Esophagus squamous epithelium (tissue), 5 donors: ENCODE measurements at places on chromosomes 3 and 15.

DNA sequence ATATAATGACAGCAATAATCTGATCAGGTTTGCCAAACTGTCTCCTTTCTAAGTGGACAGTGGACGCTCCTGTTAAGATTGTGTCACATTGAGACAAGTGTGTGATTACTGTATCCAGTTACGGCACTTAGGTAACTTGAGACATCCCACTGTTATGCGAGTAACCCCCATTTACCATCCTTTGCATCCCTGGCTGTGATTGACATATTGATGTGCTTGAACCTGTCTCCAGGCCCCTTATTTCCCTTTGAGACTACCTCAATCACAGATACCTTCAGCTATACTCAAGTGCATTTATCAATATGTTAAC lies 785.2 kb downstream of the NR2F2 start:
- DNase-seq = no peak
- no peak overlapping the region for H3K4me3 ChIP-seq
- H3K27ac ChIP-seq = no peak overlapping the region
- no peaks in the 10 kb centered on the region for H3K27me3 ChIP-seq
- H3K4me1 ChIP-seq = no peaks in the 10 kb centered on the region

GRCh38 chr3:16147220-16147994 lies 27.1 kb upstream of the GALNT15 start:
- H3K4me3 ChIP-seq = no peak overlapping the region
- no peaks in the 10 kb centered on the region for H3K36me3 ChIP-seq
- no peak overlapping the region for H3K27ac ChIP-seq
- DNase-seq = no peak
- no peaks in the 10 kb centered on the region for H3K27me3 ChIP-seq

DNA sequence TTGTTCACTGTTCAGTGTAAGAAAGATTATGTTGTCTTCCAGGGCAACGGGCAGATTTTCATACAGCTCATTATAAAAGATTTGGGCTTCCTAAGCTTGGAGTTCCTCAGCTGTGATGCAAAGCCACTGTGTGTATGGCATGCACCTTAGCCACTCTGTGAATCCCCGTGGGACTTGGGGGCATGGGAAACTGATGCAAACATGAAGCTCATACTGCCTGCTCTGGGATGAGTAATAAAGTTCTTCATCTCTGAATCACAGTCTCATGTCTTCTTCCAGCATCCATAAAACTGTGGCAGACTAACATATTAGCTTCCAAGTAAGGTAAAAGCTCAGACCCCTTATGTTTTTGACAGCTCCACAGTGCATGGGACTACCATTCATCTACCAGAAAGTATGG lies 154.3 kb upstream of the RORA start:
- no peaks in the 10 kb centered on the region for H3K36me3 ChIP-seq
- H3K27ac ChIP-seq = no peak overlapping the region
- DNase-seq = no peak
- no peaks in the 10 kb centered on the region for H3K27me3 ChIP-seq
- no peaks in the 10 kb centered on the region for H3K4me1 ChIP-seq
- H3K4me3 ChIP-seq = no peak overlapping the region

GRCh38 chr15:63200464-63201249 lies 11.3 kb downstream of the RAB8B start:
- no peak overlapping the region for H3K27ac ChIP-seq
- no peaks in the 10 kb centered on the region for H3K27me3 ChIP-seq
- no peaks in the 10 kb centered on the region for H3K36me3 ChIP-seq
- H3K4me1 ChIP-seq = peaks cover 7% of the 10 kb centered on the region
- H3K4me3 ChIP-seq = no peak overlapping the region

DNA sequence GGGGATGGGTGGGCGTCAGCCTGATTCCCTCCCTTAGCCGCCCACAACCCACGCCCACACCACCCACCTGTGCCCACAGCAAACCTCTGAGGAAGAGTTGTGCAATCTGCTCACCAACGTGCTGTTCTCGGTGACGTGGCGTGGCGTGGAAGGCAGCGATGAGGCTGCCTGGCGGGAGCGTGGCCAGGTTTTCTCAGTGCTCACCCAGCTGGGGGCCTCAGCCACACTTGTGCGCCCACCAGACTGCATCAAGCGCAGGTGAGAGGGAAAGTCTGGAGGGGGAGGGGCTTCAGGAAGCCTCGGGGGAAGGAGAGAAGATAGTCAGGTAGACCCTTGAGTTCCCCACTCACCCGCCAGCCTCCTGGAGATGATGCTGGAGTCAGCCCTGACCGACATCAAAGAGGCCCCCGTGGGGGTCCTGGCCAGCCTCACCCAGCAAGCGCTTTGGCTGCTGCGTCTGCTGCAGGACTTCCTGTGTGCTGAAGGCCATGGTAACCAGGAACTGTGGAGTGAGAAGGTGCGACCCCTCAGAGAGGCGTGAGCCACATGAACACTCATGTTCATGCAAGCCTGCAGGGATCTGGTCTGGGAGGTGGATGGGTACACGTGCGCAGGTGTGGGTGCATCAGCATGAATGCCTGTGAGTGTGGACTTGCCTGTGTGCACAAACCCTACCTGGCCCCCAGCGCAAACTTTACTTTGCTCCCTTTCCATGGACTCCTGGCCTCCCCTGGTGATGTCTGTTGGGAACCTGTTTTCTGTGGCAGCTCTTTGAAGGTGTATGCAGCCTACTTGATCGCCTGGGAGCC lies 21.7 kb downstream of the NBEAL2 start:
- no peak overlapping the region for H3K27ac ChIP-seq
- H3K27me3 ChIP-seq = no peaks in the 10 kb centered on the region
- no peaks in the 10 kb centered on the region for H3K4me1 ChIP-seq
- peaks cover 62% of the 10 kb centered on the region for H3K36me3 ChIP-seq
- no peak overlapping the region for H3K4me3 ChIP-seq

DNA sequence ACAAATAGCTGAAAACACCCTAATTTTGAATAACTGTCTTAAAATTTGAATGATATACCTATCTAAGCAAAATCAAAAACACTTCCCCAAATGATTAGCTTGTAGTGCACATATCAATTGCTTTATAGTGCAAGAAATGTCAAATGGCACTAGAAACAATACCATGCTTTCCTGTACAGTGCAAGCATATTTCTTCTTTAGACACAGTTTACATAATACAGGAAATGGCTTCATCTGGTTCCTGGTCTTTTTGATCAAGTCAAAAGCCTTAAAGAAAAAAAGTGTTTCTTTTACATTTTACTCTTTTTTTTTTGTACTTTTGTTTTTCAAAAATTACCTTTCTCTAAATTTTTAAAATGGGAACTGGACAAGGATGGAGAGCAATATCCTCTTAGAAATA lies 352.1 kb downstream of the MECOM start:
- H3K4me3 ChIP-seq = no peak overlapping the region
- no peak overlapping the region for H3K27ac ChIP-seq
- no peaks in the 10 kb centered on the region for H3K27me3 ChIP-seq
- H3K36me3 ChIP-seq = no peaks in the 10 kb centered on the region
- H3K4me1 ChIP-seq = peaks cover 5% of the 10 kb centered on the region
- no peak for DNase-seq

DNA sequence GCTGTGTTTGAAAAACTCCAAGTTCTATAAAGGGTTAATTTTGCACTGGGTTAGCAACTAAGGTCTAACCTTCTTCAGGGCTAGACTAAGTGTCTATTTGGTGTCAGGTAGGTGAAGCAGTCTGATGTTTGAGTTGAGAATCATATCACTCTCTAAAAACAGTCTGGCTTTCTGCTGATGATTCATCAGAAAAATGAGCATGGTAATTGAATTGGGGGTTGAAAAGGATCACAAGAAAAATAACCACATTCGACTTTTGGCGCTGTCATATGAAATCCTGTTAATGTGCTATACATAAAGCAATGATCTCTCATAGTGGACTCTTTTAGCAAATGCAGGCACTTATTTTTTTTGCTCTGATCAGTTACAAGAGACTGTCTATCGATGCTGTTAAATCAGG lies 242.2 kb upstream of the AZI2 start:
- H3K4me1 ChIP-seq = no peaks in the 10 kb centered on the region
- H3K36me3 ChIP-seq = no peaks in the 10 kb centered on the region
- H3K27me3 ChIP-seq = no peaks in the 10 kb centered on the region
- no peak overlapping the region for H3K27ac ChIP-seq
- H3K4me3 ChIP-seq = no peak overlapping the region

GRCh38 chr3:58508437-58508836 lies 16.5 kb downstream of the KCTD6 start:
- no peaks in the 10 kb centered on the region for H3K36me3 ChIP-seq
- no peak for DNase-seq
- no peaks in the 10 kb centered on the region for H3K27me3 ChIP-seq

GRCh38 chr15:64461721-64462162 lies 1.4 kb downstream of the ZNF609 start:
- H3K27me3 ChIP-seq = no peaks in the 10 kb centered on the region
- H3K27ac ChIP-seq = peak overlapping the region; percentile 93
- DNase-seq = no peak
- peak overlapping the region; percentile 70 for H3K4me3 ChIP-seq
- peaks cover 40% of the 10 kb centered on the region for H3K4me1 ChIP-seq

DNA sequence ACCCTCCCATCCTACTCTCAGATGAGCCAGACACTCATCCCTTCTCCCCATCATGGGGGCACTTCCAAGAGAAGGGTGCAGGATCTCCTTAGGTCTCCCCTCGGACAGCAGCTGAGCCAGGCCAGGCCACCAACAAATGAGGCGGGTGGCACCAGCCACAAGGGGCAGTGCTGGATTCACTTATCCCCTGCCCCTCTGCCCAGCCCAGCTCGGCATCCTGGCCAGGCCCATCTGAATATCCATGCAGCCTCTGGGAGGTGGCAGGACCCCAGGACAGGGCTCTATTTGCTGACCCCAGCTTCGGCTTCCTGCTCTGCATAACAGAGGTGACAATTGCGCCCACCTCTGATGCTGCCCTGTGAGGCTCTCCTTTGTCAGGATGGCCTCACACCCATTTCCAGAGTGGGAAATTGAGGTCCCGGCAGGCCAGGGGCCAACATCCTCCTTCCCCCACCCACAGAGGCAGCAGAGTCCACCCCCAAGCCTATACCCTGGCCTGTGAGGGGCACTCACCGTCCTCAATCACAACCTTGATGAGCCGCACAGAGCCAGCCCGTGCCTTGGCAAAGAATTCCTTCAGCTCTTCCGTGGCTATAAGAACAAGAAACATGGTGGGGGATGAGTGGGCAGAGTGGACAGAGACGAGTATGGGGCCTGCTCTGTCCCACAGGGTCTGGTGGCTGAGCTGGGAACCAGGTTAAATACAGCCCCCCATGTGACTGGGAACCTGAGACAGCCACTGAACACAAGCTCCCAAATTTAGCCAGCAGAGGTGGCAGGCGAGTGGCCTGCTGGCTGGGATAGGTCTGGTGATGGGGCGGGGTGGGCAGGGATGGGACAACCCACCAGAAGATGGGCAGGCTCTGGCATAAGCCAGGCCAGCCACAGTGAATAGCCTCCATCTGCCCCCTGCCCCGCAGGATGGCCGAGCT lies 4.2 kb downstream of the TWF2 start:
- H3K36me3 ChIP-seq = peaks cover 21% of the 10 kb centered on the region
- no peak overlapping the region for H3K27ac ChIP-seq
- no peaks in the 10 kb centered on the region for H3K27me3 ChIP-seq
- H3K4me1 ChIP-seq = peaks cover 25% of the 10 kb centered on the region
- DNase-seq = no peak

GRCh38 chr3:24707936-24708335 lies 213.3 kb upstream of the THRB start:
- no peak overlapping the region for H3K27ac ChIP-seq
- no peaks in the 10 kb centered on the region for H3K36me3 ChIP-seq
- H3K4me1 ChIP-seq = no peaks in the 10 kb centered on the region

GRCh38 chr3:10466186-10466585 lies 39.2 kb downstream of the ATP2B2 start:
- H3K4me1 ChIP-seq = no peaks in the 10 kb centered on the region
- H3K4me3 ChIP-seq = no peak overlapping the region
- no peaks in the 10 kb centered on the region for H3K36me3 ChIP-seq
- DNase-seq = no peak

- no peak for DNase-seq
- no peaks in the 10 kb centered on the region for H3K27me3 ChIP-seq
- H3K36me3 ChIP-seq = no peaks in the 10 kb centered on the region
- no peak overlapping the region for H3K27ac ChIP-seq
- no peaks in the 10 kb centered on the region for H3K4me1 ChIP-seq
Observed at GRCh38 chr15:99844150-99844549, 110.9 kb upstream of the LYSMD4 start.

DNA sequence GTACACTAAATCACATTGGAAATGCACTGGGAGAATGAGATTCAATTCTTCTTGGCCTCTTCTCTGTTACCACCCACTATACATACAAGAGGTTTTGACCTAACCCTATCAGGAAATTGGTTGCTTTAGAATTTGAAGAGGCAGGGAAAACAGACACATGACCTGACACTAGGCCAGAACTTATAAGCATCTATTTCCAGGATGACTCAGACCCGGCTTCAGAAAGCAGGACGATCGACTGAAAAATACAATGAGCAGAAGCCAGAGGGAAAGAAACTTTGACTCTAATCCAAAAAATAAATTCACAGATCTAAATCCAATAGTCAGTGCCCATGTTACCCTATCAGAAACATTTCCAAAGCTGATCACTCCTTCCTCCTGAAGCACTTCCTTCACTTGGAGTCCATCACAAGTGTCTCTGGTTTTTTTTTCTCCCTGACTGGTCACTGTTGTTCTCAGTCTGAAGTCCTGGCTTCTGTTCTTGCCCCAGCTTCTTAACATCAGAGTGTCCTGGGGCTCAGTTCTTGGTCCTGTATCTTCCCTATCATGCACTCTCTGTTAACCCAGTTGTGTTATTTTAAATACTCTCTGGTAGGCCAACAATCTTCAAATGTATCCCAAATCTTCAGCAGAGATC lies 133.6 kb downstream of the P2RY1 start:
- H3K27me3 ChIP-seq = no peaks in the 10 kb centered on the region
- no peaks in the 10 kb centered on the region for H3K36me3 ChIP-seq
- no peak overlapping the region for H3K4me3 ChIP-seq
- peaks cover 35% of the 10 kb centered on the region for H3K4me1 ChIP-seq
- peak overlapping the region; percentile 18 for H3K27ac ChIP-seq

DNA sequence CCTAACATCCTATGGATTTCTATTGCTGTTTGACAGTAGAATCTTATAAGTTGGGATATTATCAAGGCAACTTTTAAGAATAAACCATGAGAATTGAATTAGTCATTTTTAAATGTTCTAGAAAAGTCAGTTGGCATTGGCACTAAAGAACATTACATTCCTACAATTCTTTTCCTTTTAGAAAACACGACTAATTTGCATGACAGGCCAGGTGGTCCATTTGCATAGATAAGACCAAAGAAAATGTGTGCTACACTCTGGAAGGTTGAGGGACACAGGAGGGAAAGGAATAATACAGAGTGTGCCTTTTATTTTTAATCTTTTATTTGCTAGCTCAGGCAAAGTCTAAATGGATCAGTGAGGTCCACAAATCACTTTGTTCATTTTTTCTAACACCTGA lies 962.3 kb downstream of the EPHA3 start:
- no peaks in the 10 kb centered on the region for H3K4me1 ChIP-seq
- no peak overlapping the region for H3K27ac ChIP-seq
- no peak for DNase-seq

- no peaks in the 10 kb centered on the region for H3K36me3 ChIP-seq
- no peaks in the 10 kb centered on the region for H3K27me3 ChIP-seq
- no peak overlapping the region for H3K27ac ChIP-seq
- H3K4me1 ChIP-seq = peaks cover 34% of the 10 kb centered on the region
- no peak for DNase-seq
Observed at GRCh38 chr3:120168611-120169010, 74.4 kb upstream of the GSK3B start.

- DNase-seq = no peak
- no peaks in the 10 kb centered on the region for H3K27me3 ChIP-seq
- H3K27ac ChIP-seq = no peak overlapping the region
- H3K36me3 ChIP-seq = no peaks in the 10 kb centered on the region
- no peak overlapping the region for H3K4me3 ChIP-seq
Observed at GRCh38 chr3:72487946-72488737, 360.1 kb downstream of the SHQ1 start.
